ENCODE measurements at places on chromosomes 5 and 9.

- peak; percentile 47 for DNase-seq
Observed at GRCh38 chr9:2271426-2271825, 256.3 kb downstream of the SMARCA2 start.

DNA sequence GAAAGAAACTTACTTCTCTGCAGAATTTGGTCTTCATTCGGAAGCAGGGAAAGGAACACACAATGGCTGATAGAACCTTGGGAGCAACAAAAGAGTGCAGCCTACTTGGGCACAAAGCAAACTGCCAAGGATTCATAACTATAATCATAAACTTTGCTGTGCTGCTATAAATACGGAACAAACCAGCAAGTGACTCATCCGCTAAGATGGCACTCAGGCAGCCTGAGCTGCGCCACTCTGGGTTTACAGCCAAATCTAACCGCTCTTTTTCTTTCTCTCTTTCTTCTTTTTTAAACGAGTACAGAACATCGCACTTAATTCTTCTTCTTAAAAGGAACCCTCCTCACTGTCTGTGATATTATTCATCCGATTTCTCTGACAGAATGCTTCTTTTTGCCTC lies 81.1 kb downstream of the PTPN3 start:
- no peak for DNase-seq

GRCh38 chr5:51225789-51226742 lies 157.2 kb upstream of the ISL1 start:
- DNase-seq: no peak

GRCh38 chr5:33475706-33476105 lies 34.9 kb downstream of the TARS1 start:
- DNase-seq: no peak

Data from head of caudate nucleus (tissue), 42 donors.